Stimulated activated CD8-positive, alpha-beta memory T cell treated with anti-CD3 and anti-CD28 coated beads, Interleukin-15, amount 100 ng/mL, for 24 hours (primary cell): ENCODE measurements at places on chromosomes 12 and 14.
A peak's percentile ranks its signal among the peaks of the same experiment; 100 is the strongest.

GRCh38 chr12:13534645-13535398 is 338.3 kb downstream of the EMP1 start:
- DNase-seq: peak; percentile 13

DNA sequence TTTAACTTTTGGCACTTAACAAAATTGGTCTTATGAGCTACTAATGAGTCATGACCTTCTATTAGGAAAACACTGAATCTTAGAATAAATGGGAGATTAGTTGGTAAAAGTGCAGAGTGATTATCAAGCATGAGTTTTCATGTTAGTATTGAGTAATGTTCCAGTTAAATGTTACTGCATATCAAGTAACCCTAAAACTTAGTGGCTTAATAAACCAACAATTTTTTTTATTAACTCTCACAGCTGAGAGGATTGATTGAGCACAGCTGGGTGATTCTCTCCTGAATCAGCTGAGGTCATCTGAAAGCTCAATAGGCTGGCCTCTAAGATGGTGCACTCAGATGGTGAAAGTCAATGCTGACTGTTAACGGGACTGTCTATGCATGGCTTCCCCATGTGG is 248.6 kb downstream of the BCL11B start:
- DNase-seq: no peak

DNA sequence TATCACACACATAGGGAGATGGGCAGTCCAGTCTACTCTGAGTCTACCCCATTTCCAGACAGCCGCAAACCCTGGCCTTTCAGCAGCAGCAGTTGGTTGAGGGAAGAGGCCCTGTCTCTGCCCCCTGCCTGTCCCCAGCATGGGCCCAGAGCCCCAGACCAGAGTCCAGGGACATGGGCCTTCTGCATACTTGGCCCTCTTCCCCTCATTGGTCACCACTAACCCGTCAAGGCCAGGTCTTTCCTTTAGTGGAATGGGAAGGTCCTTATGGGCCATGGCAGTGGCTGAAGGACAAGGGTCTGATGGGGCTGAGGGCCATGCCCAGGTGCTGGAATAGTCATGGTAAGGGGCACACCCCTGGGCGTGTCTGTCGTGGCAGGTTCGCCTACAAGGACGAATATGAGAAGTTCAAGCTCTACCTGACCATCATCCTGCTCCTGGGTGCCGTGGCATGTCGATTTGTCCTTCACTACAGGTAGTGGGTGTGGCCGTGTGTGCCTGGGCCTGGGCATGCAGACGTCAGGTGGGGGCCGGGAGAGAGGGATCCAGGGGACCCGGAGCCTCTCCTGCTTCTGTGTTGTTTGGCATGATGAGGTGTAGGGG is 39.3 kb downstream of the TMEM120B start:
- no peak for DNase-seq

- no peak for DNase-seq
These were observed 70.9 kb upstream of the EEA1 start for GRCh38 chr12:93000026-93000425.

- no peak for DNase-seq
These were observed 44.3 kb upstream of the TRIM9 start for GRCh38 chr14:51139121-51139681.

DNA sequence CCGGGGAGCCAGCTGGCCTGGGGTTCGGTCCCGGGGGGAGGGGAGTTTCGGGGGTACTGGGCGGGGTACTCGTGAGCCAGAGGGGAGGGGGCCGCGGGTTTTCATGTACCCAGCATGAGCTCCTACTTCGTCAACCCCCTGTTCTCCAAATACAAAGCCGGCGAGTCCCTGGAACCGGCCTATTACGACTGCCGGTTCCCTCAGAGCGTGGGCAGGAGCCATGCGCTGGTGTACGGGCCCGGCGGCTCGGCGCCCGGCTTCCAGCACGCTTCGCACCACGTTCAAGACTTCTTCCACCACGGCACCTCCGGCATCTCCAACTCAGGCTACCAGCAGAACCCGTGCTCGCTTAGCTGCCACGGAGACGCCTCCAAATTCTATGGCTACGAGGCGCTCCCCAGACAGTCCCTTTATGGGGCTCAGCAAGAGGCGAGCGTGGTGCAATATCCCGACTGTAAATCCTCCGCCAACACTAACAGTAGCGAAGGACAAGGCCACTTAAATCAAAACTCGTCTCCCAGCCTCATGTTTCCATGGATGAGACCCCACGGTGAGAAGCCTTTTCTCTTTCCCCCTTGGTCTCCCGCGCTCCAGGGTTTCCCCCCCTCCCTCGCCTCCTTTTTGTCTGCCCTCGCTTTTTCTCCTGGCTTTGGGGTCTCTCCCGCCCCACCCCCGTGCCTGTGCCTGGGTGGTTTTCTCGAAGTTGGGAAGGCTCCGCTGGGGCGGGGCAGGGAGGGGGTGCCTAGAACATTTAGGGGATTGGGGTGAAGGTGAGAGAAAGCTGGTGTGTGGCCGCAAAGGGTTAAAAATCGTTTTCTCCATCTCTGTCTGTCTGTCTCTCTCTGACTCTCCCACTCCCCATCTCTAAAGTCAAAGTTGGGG is 627 bp downstream of the HOXC8 start:
- no peak for DNase-seq
